Brain microvascular endothelial cell (primary cell): ENCODE measurements at places on chromosomes 11 and 22.

DNA sequence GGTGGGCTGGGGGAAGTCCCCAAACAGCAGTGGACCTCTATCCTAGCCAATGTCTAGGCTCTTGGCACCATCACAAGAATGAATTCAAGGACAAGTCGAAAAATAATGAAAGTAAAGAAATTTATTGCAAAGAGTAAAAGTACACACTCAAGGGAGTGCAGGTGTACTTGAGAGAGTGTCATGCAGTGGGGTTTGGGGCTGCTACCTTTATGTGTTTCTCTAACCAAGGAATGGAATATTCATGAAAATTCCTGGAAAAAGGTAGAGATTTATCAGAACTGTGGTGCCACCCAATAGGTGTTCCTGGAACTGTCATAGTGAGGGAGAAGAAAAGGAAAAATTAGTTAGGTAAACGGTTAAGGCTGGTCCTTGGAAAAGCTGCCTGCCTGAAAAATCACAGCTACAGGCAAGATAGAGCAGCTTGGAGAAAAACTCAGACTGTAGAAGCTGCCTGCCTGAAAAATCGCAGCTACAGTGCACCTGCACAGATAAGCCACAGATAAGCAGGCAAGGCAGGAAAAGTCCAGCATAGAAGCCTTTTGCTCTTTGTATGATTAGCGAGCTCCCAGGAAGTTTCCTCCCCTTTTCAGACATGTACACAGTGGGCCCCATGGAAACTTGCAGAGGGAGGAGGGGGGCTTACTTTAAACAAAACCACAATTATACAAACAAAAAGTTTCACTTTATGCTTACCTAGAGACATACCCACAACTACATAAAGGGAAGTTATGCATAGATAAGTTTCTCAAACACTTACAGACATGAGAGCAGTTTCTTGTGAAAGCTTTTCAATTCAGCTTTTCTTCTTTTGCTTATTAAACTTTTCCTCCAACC, 71.4 kb upstream of the B3GNT6 start:
- DNase-seq: no peak

DNA sequence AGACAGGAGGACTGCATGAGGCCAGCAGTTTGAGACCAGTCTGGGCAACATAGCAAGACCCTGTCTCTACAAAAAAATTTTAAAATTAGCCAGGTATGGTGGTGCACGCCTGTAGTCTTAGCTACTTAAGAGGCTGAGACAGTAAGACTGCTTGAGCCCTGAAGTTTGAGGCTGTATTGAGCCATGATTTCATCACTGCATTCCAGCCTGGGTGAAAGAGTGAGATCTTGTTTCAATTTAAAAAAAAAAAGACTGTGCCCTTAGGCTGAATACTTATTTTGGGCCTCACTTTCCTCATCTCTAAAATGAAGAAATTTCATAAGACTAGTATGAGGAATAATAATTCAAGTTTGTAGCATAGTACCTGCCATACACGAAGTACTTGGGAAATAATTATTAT, 6.9 kb downstream of the AQP11 start:
- DNase-seq: peak; percentile 18

- DNase-seq: no peak
Measured at GRCh38 chr11:121800731-121801393, 315.2 kb downstream of the BLID start.

GRCh38 chr22:39936523-39937145, 23.6 kb upstream of the TMA7B start:
- DNase-seq: no peak

- DNase-seq: no peak
Measured at GRCh38 chr11:15234796-15235195, 120.1 kb downstream of the INSC start.

GRCh38 chr22:18114495-18114894, 3.9 kb downstream of the TUBA8 start:
- DNase-seq: no peak

GRCh38 chr11:14499178-14499559, 442 bp downstream of the COPB1 start:
- DNase-seq: no peak

- peak; percentile 95 for DNase-seq
Measured at GRCh38 chr11:117239295-117239694, 6.8 kb downstream of the RNF214 start.

- no peak for DNase-seq
Measured at GRCh38 chr11:122032317-122032716, 83.7 kb downstream of the BLID start.

DNA sequence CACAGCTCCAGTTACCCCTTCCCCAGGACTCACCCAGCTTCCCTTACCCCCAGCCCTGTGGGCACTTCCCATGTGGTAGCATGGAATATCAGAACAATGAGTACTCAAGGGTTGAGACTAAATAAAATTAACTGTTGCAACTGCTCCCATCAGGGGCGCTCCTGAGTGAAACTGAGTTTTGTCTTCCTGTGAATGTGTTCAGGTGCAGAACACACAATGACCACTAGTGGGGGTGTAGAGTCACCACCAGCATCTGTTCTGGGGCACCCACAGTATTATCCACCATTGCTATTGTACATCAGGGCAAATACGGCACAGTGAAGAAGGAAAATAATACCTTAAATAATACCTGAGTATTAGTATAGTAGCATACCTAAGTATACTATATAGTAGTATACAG, 689.7 kb downstream of the TBC1D22A start:
- DNase-seq: no peak

GRCh38 chr11:128047026-128047425, 540.3 kb downstream of the ETS1 start:
- no peak for DNase-seq

DNA sequence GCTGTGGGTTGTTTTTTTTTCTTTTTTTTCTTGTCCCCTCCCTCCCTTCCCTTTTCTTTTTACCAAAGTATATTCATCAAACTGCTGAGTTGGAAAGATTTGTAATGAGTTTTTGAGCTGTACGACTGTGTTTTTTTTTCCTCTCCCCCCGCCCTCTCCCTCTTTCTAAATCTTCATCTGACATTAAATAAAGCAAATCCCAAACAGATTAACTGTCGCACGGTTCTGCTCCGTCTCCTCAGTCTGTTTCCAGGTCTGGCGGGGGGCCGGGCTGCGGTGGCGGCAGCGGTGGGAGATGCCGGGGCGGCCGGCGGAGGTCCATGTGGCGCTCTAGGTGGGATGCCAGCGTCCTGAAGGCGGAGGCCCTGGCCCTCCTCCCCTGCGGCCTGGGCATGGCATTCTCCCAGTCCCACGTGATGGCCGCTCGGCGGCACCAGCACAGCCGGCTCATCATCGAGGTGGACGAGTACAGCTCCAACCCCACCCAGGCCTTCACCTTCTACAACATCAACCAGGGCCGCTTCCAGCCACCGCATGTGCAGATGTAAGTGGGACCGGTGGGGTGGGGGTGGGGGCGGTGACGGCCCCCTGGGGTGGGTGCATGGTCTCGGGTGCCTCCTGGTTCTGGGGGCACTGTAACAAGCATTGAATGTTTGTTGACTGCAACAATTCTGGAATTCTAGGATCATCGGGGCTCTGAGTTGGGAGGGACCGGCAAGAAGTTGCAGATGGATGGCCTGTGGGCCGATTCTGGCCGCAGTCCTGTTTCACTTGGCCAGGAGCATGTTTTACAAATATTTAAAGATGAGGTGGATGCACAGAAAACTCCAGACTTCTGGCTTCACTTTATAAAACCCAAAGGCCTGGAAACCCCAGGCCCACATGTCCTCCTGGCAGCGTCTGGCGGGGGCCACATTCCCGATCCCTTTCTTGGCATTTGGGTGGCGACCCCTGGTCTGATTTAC, 13.1 kb downstream of the MPPED1 start:
- no peak for DNase-seq

GRCh38 chr11:66985508-66986177, 10.5 kb downstream of the C11orf86 start:
- DNase-seq: no peak

- no peak for DNase-seq
Measured at GRCh38 chr11:113273720-113274119, 40.7 kb upstream of the TTC12 start.

DNA sequence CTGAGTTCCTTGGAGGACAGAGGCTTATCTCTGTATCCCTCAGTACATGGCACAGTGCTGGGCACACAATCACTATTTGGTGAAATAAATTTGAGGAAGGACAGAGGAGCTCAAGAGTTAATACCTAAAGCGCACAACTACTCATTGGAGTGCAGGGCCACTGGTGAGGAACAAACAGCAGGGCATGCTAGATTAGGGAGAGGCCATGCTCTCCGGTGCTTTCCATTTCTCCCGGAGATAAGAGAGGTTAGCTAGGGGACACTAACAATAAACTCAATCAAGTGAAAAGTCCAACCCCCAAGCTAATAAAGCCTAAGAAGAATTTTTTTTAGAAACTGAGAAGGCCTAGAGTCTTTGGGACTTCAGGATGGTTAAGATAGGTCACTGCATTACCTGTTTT, 29.1 kb downstream of the NFRKB start:
- DNase-seq: no peak

- no peak for DNase-seq
Measured at GRCh38 chr22:43441216-43441615, 29.4 kb downstream of the MPPED1 start.

- DNase-seq: no peak
Measured at GRCh38 chr11:75549370-75549958, 12.6 kb upstream of the SERPINH1 start.

DNA sequence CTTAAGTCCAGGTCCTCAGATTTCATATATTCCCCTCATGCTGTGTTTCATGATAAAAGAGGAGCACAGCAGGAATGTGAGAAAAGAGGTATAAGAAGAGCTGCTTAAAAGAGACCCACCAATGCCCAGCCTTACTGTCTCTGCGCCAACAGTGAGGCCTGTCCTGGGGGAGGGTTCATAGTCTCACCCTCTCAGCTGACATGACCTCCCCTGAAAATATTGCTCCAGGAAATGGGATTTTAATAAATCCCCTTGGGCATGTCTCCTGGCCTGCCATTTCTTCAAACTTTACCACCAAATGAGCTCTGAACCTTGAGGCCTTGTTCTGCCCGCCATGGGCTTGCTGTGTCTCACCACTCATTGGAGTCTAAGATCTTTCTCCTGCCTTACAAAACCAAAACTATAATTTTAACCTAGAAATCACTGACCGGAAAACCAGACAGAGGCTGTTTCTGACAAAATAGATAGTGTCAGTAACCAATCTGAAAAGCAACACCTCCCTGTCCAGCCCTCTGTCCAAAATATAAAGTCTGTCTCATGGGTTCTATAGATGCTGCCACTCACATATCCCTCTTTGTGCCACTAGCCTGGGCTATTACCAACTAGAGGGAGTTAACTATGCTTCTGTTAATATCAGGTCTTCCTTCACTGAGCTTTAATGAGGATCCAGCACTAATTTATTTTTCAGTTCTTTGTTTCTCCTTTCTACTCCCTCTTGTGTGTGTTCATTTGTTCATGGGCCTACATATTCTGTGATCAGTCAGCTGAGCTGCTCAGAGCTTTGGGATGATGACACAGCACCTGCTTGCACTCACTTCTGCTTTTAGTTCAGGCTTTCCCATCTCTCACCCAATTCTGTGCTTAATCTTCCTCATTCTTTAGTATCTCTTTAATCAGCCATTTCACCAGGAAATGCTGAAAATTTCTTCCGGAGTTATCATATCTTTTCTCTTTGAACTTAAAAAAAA, at the start of gene OR2AG2:
TSS of gene OR2AG2 (minus strand) at position 51 of the 968 bp plus-strand sequence. CDS start 3,019 bp downstream, outside the sequence.
- no peak for DNase-seq

GRCh38 chr22:49448526-49448925, 379.1 kb downstream of the BRD1 start:
- no peak for DNase-seq
